Fibroblast of skin of back (primary cell): ENCODE measurements at places on chromosomes 4 and X.

DNA sequence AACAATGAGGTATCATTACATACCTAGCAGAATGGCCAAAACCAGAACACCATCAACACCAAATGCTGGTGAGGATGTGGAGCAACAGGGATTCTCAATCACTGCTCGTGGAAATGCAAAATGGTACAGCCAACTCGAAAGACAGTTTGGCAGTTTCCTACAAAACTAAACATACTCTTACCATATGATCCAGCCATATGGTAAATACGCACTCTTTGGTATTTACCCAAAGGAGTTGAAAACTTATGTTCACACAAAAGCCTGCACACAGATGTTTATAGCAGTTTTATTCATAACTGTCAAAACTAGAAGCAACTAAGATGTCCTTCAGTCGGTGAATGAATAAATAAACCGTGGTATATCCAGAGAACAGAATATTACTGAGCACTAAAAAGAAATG is 7.8 kb downstream of the CASP3 start:
- no peak for DNase-seq

DNA sequence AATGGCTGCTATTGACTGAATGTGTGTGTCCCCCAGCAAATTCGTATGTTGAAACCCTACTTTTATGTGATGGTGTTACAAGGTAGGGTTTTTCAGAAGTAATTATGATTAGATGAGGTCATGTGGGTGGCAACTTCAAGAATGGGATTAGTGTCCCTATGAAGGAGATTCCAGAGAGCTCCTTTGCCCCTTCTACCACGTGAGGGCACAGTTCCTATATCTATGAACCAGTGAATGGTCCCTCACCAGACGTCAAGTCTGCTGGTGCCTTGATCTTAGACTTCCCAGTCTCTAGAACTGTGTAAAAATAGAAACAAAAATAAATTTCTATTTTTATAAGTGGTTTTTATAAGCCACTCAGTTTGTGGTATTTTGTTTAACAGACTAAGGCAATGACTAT is 1137.6 kb upstream of the IGFBP7 start:
- peak; percentile 5 for DNase-seq

- no peak for DNase-seq
These were observed 1577.7 kb upstream of the TENM3 start for GRCh38 chr4:180665481-180665880.

GRCh38 chr4:74230902-74231499 is 73.1 kb downstream of the MTHFD2L start:
- DNase-seq = peak; percentile 98

GRCh38 chrX:117059848-117060247 is 597.1 kb upstream of the CT83 start:
- no peak for DNase-seq

DNA sequence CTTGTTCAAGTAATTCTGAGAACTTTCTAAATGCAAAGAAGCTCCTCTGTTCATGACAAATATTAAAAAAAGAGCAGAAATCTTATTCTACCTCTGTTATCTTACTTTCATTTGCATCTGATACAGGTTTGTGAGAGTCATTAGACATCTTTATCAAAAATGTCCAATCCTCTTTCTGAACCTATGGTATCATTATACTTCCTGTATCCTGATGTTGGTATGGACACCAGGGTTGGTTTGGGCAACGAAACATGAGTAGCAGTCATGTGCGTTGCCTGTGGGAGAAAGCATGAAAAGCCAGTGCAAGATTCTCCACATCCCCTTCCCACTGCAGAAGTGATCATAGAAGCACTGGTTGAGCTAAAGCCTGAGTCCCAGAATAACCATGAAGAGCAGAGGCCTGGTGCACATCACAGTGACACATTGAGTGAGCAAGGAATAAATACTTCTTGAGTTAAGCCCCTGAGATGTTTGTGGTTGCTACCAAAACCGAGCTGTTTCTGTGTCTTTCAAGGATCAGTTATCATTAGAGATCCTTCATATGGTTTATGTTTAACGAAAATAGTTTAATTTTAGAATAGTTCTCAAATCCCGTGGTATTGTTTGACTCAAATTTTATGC is 197.2 kb downstream of the BANK1 start:
- DNase-seq = no peak

- peak; percentile 4 for DNase-seq
These were observed 26.0 kb downstream of the CAPN6 start for GRCh38 chrX:111244235-111244750.

DNA sequence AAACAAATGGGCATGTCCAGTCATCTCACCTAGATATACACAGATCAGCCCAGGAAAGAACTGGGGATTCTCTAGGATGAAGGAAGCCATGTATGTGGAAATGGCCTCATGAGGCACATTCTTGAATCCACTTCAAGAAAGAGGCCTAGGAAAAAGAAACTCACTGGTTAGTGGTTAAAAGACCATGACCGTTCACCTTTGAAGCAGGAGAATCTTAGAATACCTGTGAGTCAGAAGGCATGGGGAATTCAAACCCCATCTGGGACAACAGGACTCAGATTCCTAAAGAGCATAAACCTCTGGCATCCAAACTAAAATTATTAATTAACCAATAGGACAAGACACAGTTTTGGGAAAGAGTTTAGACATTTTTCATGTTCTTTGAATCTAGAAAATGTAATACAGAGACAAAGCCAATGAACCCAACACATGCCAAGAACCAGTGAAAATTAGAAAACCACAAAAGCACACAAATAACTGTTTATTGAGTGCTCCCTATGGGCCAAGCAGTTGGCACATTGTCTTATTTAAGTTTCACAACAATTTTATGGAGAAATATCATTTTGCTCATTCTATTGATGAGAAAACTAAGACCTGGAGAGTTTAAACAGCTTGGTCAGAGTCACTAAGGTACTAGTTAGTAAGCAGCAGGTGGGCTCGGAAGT is 97.5 kb downstream of the NPNT start:
- DNase-seq = no peak

- peak; percentile 28 for DNase-seq
These were observed 2.7 kb downstream of the PTPN13 start for GRCh38 chr4:86596807-86597206.

DNA sequence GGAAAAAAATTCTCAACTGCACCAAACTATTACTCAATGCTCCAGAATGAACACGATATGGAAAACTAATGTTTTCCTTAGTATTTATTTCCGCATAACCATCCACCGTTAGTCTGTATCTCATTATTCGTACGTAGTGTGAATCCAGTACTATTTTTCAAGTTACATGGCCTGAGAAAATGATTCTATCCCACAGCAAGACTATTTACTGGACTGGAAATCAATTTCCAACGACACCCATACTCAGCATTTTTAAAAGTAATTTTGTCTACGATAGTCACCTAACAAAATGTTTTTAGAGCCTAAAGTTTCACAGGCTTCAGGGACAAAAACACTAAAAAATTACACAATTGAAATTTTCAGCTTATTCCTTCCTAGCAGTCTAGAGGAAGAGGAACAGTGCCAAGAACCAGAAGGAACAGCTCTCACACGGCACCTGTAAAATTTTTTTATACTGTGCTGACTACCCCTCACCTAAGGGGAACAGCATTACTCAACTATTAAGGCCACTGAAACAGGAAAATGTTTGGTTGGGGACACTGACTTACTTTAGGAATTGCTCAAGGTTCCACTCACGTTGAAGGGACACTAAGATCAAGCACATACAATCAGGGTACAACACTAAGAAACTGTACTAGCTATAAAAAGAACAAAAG is 9.6 kb downstream of the UBE2D3 start:
- no peak for DNase-seq
